ENCODE measurements at places on chromosomes 11 and 22.

- no peak for DNase-seq
Observed at GRCh38 chr22:43085658-43086606, 3.3 kb downstream of the TTLL1 start.

DNA sequence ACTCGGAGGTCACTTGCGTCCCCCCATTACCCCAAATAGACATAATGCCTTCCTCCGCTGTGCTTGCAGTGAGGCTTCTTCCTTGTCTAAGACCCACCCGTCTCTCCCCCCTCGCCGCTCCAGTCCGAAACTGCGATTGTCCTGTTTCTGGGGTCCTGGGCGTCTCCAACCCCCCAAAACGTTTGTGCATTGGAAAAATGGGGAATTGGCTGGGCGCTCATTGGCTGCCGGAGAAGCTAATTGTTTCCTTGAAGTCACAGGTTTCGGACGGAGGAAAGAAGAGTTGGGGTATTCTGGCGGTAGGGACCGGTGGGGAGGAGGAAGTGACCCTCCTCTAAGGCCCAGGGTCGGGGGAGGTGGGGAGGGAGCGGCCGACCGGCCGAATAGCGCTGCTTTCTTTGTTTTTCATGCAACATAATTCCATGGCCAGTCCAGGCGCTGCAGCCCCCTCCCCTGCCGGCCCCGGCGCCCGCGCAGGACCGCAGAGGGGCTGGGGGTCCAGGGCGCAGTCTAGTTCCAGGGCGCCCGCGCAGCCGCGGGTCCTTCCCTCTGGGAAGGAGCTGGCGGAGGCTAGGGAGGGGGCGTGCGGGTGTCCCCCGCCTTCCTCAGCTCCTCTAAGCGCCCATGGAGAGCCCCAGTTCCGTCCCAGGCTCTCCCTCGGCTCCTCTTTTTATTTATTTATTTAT is 12.7 kb upstream of the CPT1A start:
- no peak for DNase-seq

DNA sequence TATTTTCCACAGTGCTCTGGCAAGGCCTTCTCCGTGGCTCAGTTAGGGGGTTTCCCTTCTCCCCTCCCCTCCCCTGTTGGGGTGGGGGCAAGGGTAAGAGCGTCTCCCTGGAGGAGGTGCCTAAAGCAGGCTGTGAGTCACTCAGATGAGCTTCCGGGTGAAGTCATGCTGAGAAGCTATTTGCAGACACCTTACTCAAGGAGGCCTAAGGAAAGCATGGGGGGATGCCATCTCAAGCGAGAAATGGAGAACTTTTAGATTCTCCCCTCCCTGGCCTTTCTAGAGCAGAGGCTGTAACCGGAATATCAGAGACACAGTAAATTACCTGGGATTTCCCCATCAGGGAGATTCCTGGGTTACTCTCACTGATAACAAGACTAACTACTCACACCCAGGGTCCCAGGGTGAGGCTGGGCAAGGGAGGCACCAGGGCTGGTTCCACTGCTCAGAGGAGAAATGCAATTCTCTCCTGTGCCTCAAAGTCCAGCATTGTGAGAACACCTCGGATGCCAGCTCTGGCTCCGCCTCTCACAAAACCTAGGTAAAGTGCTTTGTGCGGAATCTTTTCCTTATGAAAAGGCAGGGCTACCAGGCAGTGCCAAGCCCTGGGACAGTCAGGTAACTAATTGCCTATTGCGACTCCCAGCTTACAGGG is 123.6 kb downstream of the ABTB2 start:
- DNase-seq: peak; percentile 39

DNA sequence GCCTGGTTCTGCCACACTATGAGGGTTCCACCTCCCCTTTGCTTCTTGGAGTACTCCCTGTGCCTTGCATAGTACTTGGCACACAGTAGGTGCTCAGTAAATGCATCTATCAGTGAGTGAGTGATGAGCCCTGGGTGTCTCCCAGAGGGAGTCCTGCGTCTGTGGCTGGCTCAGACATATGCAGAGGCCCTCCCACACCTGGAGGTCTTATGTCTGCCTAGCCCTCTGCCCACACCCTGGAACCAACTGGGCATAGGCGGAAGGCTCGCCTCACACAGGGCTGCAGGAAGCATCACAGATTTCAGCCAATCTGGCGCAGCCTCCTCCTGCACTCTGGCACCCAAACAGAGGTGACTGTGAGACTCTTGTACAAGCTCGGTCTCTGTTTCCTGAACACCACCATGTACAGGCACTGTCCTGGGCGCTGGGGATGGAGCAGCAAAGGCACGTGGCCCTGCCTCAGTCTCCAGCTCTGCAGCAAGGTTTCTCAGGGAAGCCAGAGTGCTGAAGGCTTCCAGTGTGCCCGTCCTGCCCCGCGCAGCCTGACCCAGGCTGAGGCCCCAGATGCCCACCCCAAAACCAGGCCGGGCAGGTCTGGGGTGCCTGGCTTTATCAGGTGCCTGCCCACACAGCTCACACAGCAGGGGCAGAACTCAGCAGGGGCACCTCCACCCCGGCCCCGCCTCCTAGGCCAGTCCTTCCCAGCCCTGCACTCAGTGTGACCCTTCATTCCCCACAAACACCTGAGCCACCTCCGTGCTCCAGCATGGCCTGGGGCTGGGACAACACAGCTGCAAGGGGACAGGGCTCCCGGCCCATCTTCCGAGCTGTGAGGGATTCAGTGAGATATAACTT is 26.7 kb downstream of the FLRT1 start:
- DNase-seq: no peak

DNA sequence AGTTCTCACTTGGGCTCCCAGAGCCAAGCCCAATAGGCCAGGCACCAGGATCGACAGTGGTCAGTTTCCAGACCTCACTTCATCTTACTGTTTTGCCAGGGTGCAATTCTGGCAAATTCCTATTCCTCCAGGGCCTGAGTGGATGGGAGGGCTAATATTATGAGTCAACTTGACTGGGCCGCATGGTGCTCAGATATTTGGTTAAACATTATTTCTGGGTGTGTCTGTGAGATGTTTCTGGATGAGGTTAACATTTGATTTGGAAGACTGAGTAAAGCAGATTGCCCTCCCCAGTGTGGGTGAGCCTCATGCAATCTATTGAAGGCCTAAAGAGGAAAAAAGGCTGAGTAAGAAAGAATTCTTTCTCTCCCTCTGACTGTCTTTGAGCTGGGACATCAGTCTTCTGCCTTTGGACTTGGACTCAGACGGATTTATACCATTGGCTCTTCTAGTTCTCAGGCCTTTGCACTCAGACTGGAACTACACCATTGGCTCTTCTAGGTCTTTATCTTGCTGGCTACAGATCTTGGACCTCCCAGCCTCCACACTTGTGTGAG is 132.9 kb upstream of the ZBED5 start:
- DNase-seq: peak; percentile 11

- DNase-seq: no peak
Observed at GRCh38 chr11:36227044-36227443, 62.2 kb downstream of the COMMD9 start.

DNA sequence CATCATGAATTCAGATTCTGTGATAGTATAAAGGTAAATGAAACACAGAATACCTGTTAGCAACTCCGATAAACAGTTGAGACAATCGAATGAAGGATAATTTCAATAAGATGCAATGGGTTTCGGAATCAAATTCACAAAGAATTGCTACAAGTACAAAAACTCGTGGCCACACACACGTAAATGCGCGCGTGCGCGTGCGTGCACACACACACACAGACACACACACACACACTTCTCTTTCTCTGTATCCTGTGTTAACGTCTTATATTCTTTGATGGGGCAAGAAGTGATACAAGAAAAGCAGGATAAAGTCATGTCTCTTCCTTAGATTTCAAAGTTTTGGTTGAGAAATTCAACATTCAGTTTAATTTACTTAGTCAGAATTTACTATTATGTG is 57.2 kb downstream of the FOLH1 start:
- DNase-seq: no peak

GRCh38 chr22:20116376-20116950 is 559 bp downstream of the RANBP1 start:
- DNase-seq: no peak

All from AG10803 (cell line).